ENCODE measurements at places on chromosomes 11 and 22.

- DNase-seq = no peak
These were observed 10.2 kb upstream of the TBC1D10A start for GRCh38 chr22:30336752-30337460.

DNA sequence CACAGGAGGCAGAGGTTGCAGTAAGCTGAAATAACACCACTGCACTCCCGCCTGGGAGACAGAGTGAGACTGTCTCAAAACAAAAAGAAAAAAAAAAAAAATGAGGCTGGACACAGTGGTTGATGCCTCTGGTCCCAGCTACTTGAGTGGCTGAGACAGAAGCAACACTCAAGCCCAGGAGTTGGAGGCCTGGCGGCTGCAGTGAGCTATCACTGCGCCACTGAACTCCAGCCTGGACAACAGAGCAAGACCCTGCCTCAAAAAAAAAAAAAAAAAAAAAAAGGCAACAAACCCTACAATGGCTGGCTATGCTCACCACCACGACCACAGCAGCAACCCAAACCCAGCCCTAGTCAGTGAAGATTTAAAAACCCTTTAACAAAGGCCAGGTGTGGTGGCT lies 8.2 kb downstream of the NAP1L4 start:
- no peak for DNase-seq

DNA sequence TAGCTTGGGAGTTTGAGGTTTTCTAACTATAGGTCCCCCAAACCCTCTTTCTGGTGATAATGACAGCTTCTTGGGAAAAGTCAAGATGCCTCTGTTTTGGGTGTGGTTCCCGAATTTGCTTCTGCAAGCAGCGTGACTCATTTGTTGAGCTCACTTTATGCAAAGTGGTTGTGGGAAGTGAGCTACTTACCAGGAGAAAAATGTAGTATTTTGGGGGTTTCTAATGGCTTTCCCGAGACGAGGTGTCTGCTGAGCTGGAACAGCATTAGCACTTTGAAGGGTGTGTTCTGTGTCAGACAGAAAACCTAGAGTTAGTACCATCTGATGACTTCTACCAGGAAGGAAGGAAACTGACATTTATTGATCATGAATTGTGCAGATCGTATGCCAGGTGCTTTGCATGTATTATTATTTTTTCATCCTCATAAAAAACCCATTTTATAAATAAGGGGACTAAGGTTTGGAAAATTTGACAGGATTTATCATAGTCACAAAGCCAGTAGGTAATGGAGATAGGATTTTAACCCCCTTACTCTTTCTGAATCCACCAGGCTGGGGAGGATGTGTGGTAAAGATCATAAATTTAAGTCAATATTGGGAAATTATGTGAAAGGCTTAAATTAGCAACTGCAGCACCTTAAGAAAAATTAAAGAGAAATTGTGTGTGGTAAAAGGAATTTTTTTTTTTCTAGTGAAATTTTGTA lies 108.8 kb upstream of the CD44 start:
- DNase-seq = no peak

- no peak for DNase-seq
These were observed 2.8 kb downstream of the CRYAB start for GRCh38 chr11:111908639-111909305.

DNA sequence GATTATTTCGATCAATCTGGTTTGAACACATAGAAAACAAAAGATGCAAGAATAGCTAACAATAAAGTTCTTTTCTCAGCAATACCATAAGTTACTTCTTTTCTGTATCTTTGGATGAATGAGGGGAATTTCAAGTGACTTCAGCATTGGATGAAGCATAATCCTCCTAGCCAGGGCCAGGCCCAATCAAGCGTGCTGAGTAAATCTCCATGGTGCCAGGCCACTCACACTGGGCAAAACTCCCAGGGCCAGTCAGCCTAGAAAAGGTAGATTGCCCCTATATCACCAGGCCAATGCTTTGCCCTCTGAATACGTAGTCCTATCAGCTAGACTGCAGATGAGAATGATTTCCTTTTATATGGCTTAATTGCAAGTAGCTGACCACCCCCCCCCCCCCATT lies 6.0 kb downstream of the CNTF start:
- DNase-seq = no peak

GRCh38 chr11:1863352-1864216 lies 10.7 kb downstream of the LSP1 start:
- no peak for DNase-seq

DNA sequence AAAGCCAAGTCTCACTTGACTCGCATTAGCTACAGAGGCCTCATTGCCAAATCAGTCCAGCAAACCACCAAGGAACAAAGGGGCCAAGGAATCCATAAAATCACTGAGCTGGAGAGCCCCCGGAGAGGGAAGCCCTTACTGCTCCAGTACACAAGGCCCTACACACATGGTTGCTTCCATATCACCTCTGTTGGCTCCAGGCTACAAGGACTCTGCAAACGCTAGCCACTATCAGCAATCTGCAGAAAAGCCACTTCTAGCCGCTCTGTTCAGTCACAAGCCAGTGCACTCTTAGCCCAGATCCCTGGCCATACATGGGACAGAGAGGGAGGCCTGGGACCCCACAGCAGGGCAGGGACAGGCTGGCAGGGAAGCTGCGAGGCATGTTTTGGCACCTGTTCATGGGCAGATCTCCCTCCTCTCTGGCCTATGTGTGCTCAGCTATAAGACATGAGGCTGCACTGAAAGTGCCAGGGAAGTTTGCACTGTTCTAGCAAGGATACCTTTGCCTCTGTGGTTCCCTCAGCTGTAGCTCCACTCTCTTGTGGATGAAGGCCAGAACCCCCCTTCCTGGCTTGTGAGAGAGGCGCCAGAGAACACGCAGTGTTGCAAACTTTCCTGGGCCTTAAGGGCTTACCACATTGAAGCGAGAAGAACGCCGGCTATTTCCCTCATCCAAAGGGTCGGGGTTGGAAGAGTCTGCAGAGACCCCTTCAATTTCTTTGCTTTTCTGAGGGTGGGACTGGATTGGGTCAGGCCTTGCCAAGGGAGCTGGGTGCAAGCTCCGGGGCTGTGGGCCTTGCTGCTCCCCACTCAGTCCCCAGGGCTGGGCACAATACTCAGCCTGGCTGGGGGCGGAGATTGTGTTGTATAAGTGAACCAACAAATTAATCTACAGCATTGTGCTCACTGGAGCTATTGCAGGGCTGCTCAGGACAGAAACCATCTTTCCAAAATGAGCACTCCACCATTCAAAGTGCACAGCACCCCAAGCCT lies 108.7 kb upstream of the PITPNB start:
- no peak for DNase-seq

GRCh38 chr11:79482800-79483199 lies 42.0 kb upstream of the TENM4 start:
- no peak for DNase-seq

- DNase-seq = no peak
These were observed 50.7 kb upstream of the SLC35C1 start for GRCh38 chr11:45754261-45754709.

DNA sequence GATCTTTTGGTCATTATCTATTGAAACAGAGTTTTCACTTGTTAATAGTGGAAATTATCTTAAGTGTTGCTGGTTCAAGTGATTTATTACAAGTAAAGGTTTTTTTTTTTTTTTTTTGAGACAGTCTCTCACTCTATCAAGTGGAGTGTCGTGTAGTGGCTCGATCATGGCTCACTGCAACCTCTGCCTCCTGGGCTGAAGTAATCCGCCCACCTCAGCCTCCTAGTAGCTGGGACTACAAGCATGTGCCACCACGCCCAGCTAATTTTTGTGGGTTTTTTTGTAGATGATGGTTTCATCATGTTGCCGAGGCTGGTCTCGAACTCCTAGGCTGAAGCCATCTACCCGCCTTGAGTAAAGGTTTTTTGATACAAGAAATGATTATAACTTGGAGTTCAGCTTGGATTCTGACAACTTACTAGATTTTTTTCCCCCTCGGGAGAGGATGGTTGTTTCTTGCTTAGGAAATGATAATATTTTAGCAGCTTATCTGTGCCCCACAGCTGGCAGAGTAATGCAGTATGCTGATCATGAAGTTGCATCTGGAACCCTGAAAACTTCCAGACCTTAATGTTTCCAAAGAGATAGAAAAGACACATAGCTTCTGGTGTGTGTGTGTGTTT lies 68.9 kb downstream of the MTMR3 start:
- no peak for DNase-seq

DNA sequence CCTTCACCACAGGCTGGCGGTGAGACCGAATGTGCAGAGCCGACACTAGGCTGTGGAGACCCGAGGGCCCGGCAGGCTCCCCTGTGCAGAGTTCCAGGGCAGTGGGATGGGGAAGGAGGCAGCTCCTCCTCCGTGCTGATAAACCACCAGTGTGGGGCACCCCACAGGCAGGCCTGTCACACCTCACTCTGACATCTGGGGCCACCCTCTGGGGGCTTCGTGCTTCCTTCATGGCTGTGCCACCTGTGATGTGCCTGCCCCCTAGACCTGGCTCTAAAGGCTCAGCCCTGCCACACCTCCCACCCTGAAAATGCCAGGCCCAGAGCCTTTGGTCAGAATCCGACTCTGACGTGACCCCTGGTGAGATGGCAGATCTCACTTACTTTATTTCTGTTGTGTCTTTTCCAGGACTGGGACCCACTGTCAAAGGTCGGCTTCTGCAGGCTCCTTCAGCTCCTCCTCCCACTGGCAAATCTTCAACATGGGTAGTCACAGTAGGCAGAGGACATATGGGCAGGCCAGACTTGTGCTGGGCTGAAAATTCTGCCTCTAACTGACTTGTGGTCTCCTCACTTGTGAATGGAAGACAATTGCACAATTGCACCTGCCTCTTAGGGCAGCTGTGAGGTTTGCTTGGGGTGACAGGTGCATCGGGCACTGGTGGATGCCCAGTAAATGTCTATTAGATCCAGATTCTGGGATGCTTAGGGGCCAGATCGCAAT lies 46.2 kb upstream of the TSKU start:
- DNase-seq = no peak

DNA sequence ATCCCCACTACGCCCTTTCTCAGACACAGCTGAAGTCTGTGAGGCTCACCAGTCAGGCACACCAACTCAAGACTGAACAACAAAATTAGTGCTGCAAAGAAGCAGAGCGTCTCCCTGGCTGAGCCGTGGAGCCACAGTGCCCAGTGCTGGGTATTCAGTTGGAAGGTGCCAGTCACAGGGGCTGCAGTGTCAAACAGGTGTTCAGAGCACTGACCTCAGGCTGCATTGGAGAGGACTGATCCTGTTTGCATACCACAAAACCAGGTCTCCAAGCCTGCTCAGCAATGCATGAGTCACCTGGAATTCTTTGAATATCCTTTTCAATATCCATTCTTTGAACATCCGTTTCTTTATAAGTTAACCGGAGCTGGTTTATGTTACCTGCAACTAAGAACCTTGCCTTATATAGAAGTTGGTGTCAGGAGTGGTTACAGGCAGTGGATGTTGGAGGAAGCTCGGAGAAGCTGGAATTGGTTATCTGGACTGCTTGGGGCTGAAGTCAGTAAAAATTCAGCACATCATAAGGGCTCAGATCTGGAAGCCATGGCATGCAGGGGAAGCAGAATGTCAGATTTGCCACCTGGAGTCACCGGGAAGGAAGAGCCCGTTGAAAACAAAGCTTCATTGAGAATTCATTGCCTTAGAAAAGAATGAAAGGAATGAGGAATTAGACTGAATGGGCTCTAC lies 30.3 kb downstream of the PDGFB start:
- DNase-seq = no peak

GRCh38 chr11:63680834-63681320 lies 423 bp upstream of the RTN3 start:
- DNase-seq = no peak

GRCh38 chr11:14460147-14460546 lies 39.5 kb downstream of the COPB1 start:
- no peak for DNase-seq

- no peak for DNase-seq
These were observed 140.3 kb downstream of the CADM1 start for GRCh38 chr11:115363921-115364320.

DNA sequence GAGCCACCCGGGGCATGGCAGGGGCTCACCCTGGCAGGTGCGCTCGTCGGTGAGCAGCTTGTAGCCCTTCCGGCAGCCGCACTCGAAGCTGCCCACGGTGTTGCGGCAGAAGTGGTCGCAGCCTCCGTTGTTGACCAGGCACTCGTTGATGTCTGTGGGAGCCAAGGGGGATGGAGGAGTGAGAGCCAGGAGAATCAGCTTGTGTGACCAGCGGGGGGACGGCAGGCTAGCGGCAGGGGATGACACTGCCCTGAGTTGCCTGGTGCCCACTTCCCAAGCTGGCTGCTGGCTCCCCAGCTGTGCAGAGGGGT lies 44.7 kb upstream of the TTLL12 start:
- DNase-seq = no peak

DNA sequence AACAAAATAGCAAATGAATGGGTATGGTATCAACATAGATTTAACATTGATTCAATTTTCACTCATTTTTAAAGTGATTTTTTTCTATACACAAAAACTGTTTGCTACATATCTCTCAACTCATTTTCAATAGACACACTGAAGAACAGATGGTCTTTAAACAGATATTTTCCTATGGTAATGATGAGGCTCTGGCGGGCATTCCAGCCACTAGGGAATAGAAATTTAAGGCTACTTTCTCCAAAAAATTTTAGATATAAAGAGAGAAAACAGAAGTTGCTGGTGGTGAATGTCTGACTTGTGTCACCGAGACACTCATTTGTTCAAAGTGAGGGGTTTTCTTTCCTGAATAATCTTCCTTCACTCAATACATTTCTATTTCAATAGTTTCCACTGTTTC lies 693.0 kb downstream of the ETS1 start:
- no peak for DNase-seq

DNA sequence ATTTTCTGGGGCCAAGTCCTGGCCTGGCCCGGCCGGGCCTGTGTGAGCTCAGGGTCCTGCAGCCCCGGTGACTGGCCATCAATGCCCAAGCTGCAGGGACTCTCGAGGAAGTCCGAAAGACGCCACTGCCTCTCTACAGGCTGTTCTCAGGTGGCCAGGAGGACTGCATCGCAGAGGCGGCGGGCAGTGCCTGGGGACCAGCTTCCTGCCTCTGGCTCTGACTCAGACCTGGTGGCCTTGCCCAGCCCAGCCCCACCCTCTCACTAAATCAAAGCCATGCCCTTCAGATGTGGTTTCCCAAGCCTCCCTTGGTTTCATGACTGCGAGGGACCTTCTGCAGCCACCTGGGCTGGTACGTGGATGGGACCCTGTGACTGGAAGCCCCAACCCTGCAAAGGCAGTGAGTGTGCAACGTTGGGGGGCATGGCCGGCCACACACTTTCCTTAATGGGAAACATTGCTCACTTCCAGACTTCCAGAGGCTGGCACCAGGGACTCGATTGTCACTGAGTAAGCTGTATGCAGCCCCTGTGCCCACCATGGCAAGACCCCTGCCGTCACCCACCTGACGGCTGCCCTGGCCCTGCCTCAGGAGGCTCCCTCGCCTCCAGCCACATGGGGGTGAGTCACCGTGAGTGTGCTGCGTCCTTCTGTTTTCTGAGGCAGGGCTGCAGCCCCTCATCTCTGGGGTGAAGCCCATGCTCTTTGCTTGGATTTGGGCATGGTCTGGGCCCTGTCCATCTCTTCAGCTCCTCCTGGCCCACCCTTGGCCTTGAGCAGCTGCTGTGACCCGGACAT lies 6.0 kb upstream of the FGF3 start:
- no peak for DNase-seq

- DNase-seq = no peak
These were observed 63.1 kb upstream of the TTC12 start for GRCh38 chr11:113251281-113251680.

Data from activated CD4-positive, alpha-beta T cell treated with anti-CD3 and anti-CD28 coated beads, Interleukin-2, amount 50 U/mL, for 24 hours (primary cell).